NAMALWA (cell line): ENCODE measurements at places on chromosomes 16 and 17.
A peak's percentile ranks its signal among the peaks of the same experiment; 100 is the strongest.

- DNase-seq = no peak
Observed at GRCh38 chr17:17787568-17787967, 49.2 kb downstream of the SREBF1 start.

DNA sequence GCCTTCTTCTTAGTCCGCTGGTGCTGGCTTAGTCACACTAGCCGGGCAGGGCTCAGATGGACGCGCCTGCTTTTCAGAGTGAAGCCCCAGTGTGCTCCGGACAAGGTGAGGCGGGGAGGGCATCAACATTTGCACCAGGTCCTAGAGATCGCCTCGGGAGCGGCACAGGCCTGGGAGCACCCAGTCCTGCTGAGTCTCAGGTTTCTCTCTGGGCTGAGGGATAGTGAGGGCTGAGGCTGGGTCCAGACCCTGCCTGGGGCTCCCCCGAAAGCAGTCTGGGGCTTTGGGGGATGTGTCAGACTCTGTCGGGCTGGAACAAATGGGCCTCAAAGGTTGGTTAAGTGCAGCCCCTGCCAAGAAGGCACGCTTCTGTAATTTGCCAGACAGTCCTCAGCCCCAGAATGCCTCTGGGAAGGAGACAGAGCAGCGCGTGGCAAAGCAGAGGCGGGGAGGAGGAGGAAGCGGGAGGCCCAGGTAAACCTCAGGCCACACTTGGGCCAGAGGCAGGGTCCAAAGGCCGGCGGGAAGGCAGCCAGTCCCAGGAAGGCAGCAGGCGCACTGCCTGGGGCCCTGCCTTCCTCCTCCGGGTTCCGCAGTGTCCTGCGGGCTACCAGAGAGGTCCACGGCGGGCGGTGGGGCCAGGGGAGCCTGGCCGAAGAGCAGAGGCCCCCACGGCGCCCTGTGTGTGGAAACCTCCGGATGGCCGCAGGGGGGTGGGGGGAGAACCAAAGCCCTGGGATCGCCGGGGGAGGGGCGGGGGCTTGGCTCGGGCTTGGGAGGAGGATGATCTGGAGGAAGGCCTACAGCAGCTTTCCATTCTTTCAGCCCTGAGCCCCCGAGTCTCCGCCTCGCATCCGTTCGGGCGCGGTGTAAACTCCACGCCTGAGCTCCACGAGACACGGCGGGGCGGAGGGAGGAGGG lies 39.5 kb upstream of the ATP2A3 start:
- DNase-seq = no peak

- DNase-seq = peak; percentile 71
Observed at GRCh38 chr17:63476854-63477479, at the start of gene ACE. Gene ACE (plus strand): TSS chr17:63477061. CDS start chr17:63477095, 34 bp downstream.

DNA sequence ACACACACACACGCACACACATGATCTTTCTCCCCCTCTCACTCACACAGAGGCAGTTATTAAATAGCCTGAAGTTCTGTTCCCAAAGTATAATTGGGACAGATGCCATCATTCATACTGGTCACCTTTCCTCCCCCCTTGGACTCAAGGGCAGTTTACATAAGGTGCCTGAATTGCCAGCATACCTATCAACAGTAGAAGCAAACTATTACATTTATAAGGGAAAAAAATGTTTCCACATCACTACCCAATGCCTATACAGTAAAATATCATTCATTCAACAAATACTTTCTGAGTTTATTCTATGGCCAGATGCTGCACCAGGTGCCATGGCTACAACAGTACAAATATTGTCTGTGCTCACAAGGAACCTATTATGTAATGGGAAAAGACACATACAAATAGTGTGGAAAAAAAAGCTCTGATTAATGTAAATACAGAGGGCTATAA lies 6.3 kb downstream of the CNTD1 start:
- no peak for DNase-seq

DNA sequence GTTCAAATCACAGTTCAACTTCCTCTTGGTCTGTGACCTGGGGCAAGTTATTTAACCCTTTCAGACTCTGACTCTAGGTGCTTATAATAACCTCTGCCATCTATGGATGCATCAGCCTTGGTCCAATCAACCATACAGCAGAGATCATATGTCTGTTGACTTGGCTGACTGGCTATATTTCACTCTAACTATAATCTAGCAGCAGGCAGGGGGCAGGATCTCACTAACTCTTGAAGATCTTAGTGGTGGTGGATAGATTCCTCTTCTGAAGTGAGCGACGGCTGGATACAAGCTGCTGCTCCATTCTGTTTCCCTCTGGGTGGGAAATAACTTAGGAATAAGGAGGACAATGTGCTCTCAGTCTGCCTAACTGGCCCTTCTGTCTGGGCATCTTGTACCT lies 146.6 kb downstream of the SKAP1 start:
- no peak for DNase-seq

- DNase-seq = no peak
Observed at GRCh38 chr17:49708515-49709183, 885 bp upstream of the SLC35B1 start.

DNA sequence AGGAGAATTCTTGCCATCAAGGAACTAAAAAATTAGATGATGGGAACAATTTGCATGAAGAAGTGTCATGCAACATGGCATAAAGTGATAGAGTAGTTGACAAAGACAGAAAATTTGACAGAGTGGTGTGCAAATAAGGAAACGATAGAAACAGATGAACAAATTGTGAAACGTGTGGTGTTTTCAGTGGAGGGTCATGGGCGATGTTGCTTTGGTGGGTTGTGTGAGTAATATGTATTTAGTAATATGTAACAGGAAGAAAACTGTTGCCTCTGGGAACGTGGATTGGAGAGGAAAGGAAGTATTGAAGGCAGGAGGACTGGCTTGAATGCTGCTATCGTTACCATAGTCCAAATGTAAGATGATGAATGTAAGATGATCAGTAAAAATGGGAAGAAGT lies 3.6 kb downstream of the COX10 start:
- no peak for DNase-seq

DNA sequence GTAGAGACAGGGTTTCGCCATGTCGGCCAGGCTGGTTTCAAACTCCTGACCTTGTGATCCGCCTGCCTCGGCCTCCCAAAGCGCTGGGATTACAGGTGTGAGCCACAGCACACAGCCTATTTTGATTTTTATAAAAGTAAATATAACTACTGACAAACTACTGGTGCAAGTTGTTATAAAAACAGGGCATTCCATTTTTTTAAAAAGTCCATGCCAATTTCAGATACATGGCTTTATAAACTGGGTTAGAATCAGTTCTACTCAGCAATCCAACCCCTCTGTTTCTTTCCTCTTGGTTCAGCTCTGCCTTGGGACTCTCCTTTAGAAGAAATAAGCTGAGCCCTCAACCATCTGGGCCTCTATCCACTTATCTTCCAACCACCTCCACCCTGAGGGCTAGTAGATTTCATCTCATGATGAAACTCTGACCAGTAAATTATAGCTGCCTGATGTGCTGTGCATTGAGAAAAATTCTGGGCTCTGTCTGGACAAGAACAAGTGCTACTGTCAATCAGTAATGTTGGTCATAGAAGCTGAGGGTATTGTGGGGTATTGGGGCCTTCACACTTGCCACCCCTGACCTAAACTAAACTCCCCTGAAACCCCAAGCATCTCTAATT lies 10.2 kb downstream of the RANBP10 start:
- no peak for DNase-seq

- no peak for DNase-seq
Observed at GRCh38 chr16:72561-73548, at the start of gene RHBDF1. Gene RHBDF1 (minus strand): TSS chr16:72631. CDS start chr16:65015, 7,616 bp downstream.

- DNase-seq = no peak
Observed at GRCh38 chr17:81046132-81046769, 11.3 kb downstream of the BAIAP2 start.

GRCh38 chr17:14211246-14211645 lies 25.4 kb downstream of the CDRT15 start:
- DNase-seq = no peak

- DNase-seq = no peak
Observed at GRCh38 chr16:57264381-57264780, 19.3 kb downstream of the ARL2BP start.

- DNase-seq = peak; percentile 28
Observed at GRCh38 chr16:75821117-75821516, 94.8 kb upstream of the CPHXL start.

GRCh38 chr17:6021011-6021400 lies 49.2 kb upstream of the WSCD1 start:
- no peak for DNase-seq

GRCh38 chr16:69039333-69039941 lies 66.0 kb upstream of the HAS3 start:
- DNase-seq = no peak

DNA sequence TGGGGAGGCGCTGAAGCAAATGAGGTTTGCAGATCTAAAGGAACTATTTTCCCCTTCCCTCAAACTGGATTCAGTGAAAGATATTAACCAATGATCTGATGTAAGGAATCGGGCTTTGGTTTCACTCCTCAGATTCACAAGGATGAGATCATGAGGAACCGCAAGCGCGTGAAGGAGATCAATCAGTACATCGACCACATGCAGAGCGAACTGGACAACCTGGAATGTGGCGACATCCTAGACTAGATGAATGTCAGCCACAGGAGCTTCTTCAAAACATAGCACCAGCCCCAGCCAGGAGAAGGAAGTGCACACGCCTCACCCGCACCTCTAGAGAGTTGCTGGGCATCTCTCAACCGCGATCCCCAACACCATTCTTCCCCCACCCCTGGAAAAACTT lies 22.5 kb downstream of the ATPAF2 start:
- no peak for DNase-seq

- DNase-seq = no peak
Observed at GRCh38 chr16:16032271-16032979, 83.0 kb downstream of the ABCC1 start.

- DNase-seq = no peak
Observed at GRCh38 chr16:52055381-52055780, 491.6 kb downstream of the TOX3 start.

- DNase-seq = no peak
Observed at GRCh38 chr17:20852990-20853370, 189.8 kb downstream of the USP22 start.

DNA sequence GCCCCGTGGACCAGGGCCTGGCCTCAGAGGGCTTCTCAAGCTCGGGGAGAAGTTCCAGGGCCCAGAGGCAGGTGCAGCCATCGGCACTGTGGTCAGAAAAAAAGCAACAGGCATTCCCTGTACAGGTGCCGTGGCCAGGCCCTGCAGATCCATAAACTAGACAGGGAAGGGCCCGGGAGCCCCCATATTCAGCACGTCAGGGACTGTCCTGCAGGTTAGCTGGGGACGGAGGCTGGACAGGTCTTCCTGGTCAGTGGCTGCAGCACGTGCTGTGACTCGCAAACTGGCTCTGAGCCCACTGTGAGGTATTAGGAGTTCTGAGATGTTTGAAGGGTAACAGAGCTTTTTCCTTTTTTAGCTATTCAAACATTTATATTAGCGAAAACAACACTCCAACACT lies 15.0 kb upstream of the C16orf95 start:
- no peak for DNase-seq

GRCh38 chr17:59167571-59168001 lies 12.0 kb downstream of the PRR11 start:
- peak; percentile 34 for DNase-seq

DNA sequence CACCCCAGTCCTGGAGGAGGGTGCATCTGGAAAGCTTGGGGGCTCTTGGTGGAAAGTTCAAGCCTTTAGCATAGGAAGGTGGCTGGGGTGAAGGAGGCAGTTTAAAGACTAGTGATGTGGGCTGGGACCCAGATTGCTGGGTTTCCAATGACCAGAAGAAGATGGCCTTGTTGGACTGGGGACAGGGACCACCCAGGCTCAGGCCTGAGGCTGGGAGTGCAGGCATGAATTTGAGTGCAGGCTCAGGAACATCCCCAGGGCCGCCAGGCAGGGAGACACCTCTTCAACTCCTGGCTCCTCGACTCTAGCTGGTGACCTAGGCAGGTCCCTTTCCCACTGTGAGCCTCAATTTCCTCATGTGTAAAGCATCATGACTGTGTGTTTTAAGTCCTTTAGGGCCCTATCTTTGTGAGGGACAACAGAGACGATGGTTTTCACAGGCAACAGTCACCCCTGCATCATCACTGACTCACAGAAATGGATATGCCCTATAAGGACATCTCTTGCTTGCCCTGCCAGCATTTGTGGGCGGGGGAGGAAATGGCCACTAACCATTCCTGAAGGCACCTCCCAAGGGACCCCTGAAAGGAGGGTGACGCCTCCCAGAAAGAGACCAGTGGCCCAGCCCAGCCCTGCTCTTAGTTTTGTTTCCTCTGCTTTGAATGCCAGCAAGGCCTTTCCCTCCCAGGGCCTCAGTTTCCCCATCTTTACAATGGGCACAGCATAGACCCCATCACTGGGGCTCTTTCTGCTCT lies 11.1 kb downstream of the NLRC5 start:
- DNase-seq = no peak

DNA sequence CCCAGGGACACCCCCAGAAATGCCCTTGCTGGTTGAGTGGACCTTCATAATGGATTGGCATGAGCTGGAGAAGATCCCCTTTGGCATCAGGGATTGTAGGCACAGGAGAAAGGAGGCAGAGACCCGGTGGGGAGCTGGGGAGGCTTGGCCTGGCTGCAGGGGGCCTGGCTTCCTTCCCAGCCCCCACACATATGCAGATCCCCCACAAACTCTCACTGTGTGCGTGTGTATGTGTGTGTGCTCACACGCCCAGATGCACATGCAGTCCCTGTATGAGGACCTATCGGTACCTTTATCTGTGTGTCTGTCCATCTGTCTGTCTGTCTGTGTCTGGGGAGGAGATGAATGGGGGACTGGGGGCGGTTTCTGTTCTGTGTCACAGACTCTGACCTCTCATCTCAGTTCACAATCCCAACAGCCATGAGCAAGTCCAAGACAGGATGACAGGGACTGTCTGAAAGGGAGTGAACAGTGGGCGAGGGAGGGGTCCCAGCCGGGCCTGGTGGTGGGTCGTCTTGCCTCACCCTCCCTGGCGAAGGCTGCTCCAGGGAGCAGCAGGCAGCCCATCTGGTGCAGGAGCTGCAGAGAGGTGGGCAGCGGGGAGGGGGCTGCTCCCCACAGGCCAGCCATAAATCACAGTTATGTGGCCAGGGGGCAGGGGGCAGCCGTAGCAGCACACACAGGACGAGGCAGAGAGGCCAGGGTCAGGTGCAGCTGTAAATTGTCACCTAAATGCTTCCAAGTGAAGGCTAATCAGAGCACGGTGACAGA lies 46.7 kb upstream of the LHX1 start:
- no peak for DNase-seq

DNA sequence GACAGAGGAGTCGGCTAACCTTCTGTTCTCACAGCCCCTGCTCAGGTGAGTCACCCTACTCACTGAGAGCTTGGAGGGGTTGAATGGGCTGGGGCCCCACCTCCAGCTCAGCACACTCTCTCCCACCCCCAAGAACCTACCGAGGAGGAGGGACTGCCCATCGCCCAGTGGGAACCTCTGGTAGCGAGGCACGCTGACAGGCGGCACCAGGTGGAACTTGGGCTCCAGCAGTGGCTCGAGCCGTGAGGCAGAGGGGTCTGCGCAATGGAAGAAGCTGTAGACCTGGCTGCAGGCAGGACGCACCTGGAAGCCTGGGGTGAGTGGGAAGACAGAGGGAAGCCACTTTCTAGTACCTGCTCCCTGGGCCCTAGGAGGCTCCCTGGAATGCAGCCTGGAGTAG lies 28.3 kb downstream of the PIMREG start:
- DNase-seq = no peak

GRCh38 chr16:28491230-28491969 lies 474 bp downstream of the CLN3 start:
- DNase-seq = peak; percentile 50

GRCh38 chr16:69931631-69932030 lies 19.5 kb upstream of the CLEC18A start:
- DNase-seq = no peak
